ENCODE measurements at places on chromosomes 4 and X. TPM values are rescaled to one million over a fixed set of nuclear protein-coding genes. Genes with fewer than 3 reads are reported as not detected.

GRCh38 chr4:178480105-178480504 is 1037.9 kb upstream of the AGA start:
- DNase-seq, result no peak

DNA sequence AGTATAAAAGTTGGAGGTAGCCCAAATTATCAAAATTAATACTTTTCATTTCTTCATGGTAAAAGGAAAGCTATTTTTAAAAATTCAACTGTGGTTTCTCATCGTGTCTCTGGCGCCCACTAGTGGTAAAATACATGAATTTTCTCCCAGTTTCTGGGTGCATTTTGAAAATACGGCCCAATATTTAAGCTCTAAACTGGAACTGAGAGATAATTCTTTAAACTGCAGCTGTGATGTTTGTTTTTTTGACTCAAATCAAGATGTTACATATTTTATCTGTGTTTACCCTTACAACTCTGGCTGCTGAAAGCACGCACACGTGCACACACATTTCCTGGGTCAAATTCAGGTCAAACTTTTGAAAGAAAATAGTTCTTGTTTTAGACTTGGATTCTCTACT is 123.9 kb upstream of the ACSL4 start:
- DNase-seq, result peak; percentile 66

DNA sequence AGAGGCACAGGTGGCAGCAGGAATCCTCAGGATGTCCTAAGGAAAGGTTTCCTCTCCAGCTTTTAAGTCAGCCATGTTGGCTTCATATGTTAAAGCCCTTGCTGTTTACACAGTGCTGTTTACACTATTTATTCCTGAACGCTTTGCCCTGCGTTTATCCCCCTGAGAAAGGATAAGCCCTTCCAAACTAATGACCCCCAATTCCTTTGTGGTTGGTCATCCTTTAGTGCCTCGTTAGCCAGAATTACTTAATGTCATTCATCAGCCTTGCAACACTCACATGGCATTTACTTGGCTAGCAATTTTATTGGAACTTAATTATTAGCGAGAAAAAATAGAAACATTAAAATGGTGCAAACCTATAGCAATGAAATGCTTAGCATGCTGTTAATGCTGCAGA is 23.8 kb downstream of the VCX2 start:
- peak; percentile 17 for DNase-seq

- peak; percentile 52 for DNase-seq
Measured at GRCh38 chr4:40199999-40200874, 3.4 kb downstream of the RHOH start.

GRCh38 chr4:101104312-101105052 is 242.8 kb downstream of the PPP3CA start:
- DNase-seq, result no peak

DNA sequence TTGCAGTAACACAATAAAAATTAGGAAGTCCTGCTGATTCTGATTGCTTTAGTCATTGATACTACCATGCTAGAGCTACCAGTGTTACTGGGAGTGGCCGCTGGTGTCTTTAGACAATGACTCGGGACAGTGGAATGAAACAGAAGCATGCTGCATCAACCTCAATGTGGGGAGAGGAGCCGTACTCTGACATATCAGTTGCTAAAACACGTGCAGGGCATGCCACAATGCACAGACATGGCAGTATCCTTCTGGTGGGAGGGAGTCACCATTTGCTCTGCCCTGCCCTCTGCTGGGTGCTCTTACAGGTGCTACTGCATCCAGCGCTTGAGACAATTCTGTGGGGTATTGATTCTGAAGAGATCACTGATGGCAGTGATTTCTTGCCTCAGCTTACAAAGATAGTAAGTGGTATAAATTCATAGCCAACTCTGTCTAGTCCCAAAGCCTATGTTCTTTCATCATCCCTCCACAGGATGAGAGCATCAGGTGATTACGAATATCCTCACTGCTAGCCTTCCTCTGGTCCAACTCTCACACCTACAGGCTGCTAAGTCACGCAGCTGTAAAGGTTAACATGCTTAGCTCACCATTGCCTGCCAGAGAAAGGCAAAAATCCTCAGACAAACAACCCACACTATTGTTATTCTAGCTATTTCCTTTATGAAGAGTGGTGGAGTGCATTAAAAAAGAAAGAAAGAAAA is 43.7 kb downstream of the NSG1 start:
- DNase-seq, result peak; percentile 65

The ETDB gene
- total RNA-seq, result not detected

The SH3BGRL gene
- total RNA-seq, result 41.6 TPM

The SH2D1A gene
- total RNA-seq, result not detected

The C4orf51 gene
- not detected for total RNA-seq

The HEPH gene
- total RNA-seq, result 43.1 TPM
